ENCODE measurements at places on chromosomes 16 and 17.
A peak's percentile ranks its signal among the peaks of the same experiment; 100 is the strongest.

DNA sequence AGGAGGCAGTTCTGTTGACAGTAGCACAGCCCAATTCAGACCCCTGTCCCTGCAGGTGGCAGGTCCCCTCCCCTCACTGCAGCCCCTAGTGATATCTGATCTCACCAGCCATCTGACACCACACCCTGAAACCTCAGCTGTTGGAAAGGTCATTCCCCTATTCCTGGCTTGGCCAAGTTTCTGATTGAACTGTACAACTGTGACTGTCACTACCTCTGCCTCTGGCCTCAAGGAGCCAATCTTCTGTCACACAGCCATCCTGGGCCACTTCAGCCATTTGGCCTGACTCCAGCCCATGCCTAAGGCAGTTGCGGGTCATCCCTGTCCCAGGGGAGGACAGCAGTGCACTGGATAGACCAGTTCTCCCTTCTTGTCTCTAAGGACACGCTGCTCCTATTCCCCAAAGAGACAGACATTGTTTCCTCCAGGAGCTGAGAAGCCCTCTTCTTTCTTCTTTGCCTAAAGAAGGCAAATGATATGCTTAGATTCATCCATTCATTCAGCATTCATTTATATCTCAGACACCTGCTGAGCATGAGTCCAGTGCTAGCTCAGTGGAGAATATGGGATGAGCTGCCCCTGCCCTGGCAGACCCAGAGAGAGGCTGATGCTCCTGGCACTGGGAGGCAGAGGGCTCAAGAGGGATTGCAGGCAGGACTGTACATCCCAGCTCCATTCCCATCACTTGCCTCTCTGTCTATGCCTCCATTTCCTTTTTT lies 4.6 kb upstream of the ALDOA start:
- no peak overlapping the region for H3K27ac ChIP-seq
- H3K36me3 ChIP-seq: no peaks in the 10 kb centered on the region
- H3K4me1 ChIP-seq: peaks cover 11% of the 10 kb centered on the region
- H3K4me3 ChIP-seq: no peak overlapping the region
- DNase-seq: no peak

DNA sequence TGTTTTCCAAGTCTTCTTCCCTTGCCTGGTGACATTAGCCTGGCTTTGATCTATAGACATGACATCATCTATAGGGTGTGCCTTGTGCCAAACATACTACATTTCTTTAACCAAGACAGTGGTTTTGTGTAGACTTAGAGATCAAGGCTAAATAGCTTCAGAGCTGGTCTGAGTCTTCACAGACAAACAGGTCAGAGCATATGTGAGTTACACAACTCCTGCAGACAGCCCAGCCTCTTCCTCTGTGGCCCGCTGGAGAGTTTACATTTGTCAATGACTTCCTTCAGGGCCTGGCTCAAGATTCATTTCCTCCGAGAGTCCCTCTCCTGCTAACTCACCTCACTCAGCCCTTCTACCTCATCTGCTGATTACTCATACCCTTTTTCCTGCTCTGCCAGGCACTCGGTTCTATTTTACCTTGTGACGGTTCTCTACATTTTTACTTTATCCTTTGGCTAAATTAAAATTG lies 73.1 kb upstream of the TANC2 start:
- no peaks in the 10 kb centered on the region for H3K36me3 ChIP-seq
- no peaks in the 10 kb centered on the region for H3K27me3 ChIP-seq
- no peaks in the 10 kb centered on the region for H3K4me1 ChIP-seq
- H3K27ac ChIP-seq: peak overlapping the region; percentile 27

DNA sequence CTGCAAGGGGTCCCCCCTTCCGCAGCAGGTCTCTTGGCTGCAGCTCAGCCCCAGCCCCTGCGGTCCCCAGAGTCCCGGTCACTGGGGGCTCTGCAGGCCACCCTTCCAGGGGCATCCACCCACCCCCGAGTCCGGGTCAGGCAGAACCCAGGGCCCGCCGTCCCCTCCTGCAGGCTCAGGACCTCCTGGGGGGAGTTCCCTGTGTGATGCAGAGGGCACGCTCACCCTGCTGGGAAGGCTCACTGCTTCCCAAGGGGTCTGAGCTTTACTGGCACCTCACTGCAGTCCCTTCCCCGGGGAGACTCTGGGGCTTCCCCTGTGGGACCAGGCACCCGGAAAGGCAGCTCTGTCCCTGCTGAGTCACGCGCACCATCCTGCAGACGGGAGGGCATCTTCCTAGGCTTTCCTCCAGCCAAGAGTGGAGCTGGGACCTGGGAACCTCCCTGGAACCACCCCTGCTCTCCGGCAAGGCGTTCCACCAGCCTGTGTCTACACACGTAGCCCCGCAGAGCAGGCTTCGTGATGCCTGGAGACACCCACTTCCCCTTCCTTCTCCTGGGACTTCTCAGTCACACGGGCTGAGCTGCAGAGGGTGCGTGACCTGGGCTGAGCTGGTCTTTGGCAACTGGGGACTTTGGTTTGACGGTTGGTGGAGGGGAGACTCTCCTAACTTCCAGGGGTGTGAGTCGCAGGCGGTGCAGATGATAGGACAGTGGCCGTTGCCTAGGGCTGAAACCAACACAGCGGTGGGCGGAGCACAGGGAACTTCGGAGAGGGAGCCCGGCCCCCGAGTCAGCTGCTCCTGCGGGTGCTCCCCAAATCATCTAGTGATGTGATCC lies 23.4 kb downstream of the SLC25A10 start:
- peaks cover 16% of the 10 kb centered on the region for H3K27me3 ChIP-seq
- no peak for DNase-seq

DNA sequence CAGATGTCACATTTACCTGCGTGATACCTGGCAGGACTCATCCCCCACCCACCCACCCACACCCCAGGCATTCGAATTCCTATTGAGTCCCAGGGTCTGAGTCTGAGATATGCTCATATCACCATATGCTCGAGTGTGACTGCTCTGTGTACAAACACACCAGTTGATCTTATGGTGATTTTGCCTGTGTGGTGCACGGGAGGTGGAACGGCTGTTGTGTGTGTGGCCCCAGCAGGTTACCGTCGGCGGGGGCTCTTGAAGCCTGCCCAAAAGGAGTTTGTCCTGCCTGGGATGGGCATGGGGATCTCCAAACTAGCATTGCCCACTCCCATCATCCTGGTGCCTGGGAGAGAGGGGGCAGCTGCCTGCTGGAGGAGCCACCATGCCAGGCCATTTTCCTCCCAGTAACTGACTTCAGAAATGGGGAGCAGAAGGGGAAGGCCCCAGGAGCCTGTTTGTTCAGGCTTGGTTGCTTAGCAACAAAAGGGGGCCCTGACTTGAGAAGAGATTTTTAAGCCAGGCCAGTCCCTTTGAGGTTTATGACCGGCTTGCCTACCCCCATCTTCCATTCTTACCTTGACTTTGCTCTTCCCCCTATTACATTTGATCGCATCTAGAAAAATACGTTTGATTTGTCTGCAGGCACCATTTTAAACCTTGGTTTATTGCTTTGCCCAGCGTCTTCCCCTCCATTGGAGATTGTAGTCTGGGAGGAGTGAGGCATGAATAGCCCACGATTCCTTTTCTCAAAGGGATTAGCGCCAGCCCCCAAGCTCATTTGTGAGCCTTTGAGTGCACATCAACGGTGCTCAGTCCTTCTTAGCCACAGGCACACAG lies 217.7 kb downstream of the CCDC182 start:
- peaks cover 54% of the 10 kb centered on the region for H3K4me1 ChIP-seq
- DNase-seq: peak; percentile 67
- no peak overlapping the region for H3K4me3 ChIP-seq
- H3K36me3 ChIP-seq: no peaks in the 10 kb centered on the region
- H3K27me3 ChIP-seq: no peaks in the 10 kb centered on the region
- H3K27ac ChIP-seq: peak overlapping the region; percentile 68

DNA sequence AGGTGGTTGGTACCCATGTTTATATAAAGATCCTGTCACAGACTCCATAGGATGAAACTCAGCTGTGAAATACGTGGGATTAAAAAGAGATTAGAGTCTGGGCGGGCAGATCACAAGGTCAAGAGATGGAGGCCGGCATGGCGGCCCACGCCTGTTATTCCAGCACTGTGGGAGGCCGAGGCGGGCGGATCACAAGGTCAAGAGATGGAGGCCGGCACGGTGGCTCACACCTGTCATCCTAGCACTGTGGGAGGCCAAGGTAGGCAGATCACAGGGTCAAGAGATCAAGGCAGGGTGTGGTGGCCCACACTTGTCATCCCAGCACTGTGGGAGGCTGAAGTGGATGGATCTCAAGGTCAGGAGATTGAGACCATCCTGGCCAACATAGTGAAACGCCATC lies 3.9 kb downstream of the ANAPC11 start:
- H3K27me3 ChIP-seq: no peaks in the 10 kb centered on the region
- DNase-seq: no peak
- H3K4me3 ChIP-seq: no peak overlapping the region
